ENCODE measurements at places on chromosomes 5 and 9.
A peak's percentile ranks its signal among the peaks of the same experiment; 100 is the strongest.

GRCh38 chr5:34009610-34010009 lies 1.8 kb upstream of the AMACR start:
- DNase-seq: no peak

- no peak for DNase-seq
These were observed 278.0 kb downstream of the DRD1 start for GRCh38 chr5:175166026-175166425.

- no peak for DNase-seq
These were observed 128.7 kb downstream of the C5orf15 start for GRCh38 chr5:133839721-133840120.

DNA sequence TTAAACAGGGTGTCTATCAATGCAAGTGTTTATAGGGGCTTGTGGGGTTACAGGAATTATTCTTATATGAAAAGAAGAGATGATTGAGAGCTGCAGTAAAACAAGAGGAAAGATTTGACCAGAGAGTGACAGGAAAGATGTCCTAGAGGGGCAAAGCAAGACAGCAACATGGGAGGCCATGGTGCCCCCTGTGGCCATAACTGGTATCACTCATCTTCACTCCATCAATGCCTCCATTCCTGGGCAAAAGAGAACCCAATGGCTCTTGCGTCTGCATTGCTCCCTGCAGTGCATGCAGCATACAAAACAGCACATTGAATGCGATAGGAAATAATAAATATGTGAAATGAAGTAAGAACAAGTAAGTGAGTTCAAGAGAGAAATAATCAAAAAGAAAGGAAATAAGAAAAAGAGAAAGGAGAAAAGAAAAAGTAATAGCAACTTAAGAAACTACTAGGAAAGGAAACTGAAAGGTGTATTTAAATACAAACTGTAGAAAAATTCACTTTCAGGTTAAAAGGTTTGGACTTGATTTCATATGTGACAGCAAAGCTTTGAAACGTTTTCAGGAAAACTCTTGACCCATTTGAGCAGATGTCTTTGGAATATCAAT lies 206.6 kb downstream of the SEMA5A start:
- no peak for DNase-seq

- no peak for DNase-seq
These were observed 136.9 kb upstream of the ANKH start for GRCh38 chr5:15008476-15008875.

DNA sequence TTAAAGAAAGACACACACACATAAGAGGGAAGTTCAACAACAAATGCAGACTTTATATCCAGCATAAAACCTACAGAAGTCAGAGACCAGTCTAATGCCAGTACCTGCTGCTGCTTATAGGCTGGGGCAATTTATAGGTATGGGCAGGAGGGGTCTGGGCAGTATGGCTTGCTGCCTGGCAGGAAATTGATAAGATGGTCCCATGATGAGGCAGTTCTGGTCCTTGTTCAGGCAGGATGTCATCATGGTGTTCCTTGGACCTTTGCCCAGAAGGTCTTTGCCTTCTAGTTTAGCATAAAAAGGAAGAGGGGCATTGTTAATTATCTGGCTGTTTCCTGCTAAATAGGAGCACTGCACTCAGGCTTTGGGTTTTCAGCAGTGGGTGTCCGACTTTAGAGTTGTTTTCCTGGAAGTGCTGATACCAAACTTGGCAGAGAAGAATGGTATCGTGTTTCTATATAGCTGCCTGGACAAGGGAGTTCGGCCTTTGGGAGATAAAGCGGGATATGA lies 10.4 kb upstream of the PDCD1LG2 start:
- no peak for DNase-seq

DNA sequence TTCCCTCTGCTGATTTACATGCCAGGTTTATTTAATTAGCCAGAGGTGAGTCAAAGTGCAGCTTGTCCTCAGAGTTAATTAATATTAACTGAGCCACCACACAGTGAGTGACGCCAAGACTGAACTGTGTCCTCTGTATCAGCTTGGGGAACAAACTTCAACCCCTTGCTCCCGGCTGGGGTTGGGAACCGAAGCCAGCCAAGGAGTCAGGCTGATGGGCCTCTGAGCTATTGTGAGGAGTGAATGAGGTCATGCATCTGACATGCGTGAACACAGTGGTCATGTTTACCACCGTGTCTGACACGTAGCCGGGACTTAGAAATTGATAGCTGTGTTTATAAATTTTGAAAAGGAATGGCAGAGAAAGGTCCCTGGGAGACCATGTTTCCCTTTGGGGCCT lies 17.1 kb downstream of the IGIP start:
- DNase-seq: no peak

DNA sequence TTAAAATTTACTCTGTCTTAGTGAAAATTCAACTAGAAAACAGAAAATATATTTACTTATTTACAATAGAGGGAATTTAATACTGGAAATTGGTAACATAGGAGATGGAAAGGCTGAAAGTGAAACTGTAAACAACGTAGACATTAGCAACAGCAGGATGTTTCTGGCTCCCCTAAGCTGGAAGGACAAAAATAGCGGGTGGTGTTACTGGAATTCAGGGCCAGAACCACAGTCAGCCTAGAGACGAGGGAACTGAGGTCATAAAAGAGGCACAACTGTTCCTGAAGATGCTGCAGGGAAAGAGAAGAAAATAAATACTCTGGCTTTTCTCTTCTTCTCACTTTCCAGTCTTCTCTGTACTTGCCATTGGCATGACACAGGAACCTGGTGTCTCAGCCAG lies 80.4 kb upstream of the NIPBL start:
- no peak for DNase-seq

GRCh38 chr5:151591144-151591819 lies at the start of gene FAT2:
Gene FAT2, minus strand, starts transcription at chr5:151591331. Its CDS starts 22,400 bp downstream, at chr5:151568931.
- DNase-seq: no peak

GRCh38 chr5:172545291-172545801 lies 91.0 kb upstream of the SH3PXD2B start:
- no peak for DNase-seq

GRCh38 chr5:166251786-166252185 lies 2039.7 kb upstream of the WWC1 start:
- no peak for DNase-seq

GRCh38 chr5:78353520-78353919 lies 6.9 kb upstream of the SCAMP1 start:
- no peak for DNase-seq

DNA sequence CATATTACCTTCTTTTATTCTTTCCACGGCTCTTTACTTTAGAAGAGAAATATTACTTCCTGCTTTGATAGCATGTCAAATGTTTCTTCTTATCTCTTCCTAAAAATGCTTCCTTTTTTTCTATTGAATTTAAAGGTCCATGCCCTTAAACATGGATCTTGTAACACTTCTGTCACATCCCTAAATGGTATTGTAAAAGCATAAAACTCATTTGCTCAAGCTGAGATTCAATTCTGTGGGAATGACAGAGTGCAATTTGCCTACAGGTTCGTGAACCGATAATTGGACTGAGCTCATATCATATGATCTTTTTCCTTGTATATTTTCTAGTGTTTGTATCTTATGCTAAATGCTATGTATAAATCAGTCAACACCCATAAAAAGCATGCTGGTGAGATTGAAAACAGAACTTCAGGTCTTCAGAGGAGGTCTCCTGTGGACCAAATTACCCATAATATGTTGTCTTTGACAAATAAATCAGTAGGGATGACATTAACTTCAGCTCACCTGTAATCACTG lies 429.3 kb downstream of the TMEM232 start:
- no peak for DNase-seq

DNA sequence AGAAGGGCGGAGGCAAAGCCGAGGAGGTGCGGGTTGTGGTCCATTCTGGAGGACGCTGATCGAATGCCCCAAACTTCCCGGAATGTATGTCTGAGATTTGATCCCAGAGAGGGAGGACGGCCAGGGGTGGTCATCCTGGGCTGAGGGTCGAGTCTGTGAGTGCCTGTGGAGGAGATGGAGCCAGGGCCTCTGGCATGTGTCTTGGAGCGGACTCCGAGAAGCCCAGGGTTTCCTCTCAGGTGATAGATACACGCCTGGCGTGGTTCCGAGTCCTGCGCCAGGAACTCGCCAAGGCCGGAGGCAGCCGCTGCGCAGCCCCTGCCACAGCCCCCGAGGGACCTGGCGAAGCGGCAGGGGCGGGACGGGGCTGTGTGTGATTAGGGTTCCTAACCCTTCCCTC lies 363 bp downstream of the ZNF454 start:
- DNase-seq: no peak

DNA sequence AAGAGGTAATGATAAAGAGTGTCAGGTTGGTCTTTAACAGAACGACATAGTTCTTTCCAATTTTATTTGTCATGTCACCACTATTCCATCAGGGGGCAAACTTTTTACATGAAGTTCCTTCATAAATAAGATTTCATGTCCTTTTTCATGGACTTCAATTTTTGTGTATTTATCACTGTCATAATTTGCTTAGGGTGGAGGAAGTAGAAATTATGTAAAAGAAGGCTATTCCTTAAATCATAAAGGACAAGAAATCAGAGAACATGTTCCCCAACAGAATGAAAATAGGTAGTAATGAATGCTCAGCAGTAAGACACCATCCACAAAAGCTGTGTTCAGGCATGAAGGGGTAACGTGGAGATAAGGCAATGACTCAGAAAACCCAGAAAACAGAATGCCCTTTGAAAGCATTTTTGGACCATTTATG lies 72.7 kb downstream of the ZFAND5 start:
- DNase-seq: no peak

GRCh38 chr9:87233899-87234455 lies 263.7 kb upstream of the DAPK1 start:
- DNase-seq: no peak

DNA sequence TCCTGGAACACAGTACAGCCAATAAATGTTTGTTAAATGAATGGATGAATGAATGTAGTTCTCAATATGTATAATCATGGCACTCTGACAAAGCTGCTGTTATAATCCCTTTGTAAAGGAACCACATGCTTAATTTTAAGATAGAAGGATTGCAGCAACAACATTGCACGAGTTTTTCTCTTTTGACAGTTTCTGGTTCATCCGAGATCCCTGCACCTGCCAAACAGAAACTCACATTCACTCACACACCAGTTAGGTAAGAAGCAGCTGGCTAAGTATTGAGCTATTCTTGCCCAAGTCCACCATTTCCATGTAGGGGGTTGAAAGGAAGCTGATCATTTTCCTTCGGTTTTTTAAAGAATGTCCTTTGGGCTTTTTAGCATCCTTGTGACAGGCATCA lies 133.7 kb upstream of the MAP1B start:
- DNase-seq: no peak

DNA sequence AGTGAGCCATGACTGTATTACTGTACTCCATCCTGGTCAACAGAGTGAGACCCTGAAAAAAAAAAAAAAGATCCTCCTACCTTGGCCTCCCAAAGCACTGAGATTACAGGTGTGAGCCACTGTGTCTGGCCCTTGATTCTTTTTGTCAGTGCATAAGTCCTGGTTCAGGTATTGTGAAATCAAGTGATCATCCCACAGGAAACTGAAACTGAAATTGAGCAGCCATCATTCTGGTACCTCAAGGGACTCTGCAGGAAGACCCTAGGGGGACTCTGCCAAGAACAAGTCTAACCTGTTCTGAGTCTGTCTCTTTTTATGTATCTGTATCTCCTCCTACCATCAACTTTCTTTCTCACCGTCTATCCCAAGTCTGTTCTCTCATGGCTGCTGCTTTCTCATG lies 1.9 kb upstream of the DCAF10 start:
- DNase-seq: no peak

GRCh38 chr9:80899208-80899607 lies 790.1 kb downstream of the TLE1 start:
- DNase-seq: no peak

DNA sequence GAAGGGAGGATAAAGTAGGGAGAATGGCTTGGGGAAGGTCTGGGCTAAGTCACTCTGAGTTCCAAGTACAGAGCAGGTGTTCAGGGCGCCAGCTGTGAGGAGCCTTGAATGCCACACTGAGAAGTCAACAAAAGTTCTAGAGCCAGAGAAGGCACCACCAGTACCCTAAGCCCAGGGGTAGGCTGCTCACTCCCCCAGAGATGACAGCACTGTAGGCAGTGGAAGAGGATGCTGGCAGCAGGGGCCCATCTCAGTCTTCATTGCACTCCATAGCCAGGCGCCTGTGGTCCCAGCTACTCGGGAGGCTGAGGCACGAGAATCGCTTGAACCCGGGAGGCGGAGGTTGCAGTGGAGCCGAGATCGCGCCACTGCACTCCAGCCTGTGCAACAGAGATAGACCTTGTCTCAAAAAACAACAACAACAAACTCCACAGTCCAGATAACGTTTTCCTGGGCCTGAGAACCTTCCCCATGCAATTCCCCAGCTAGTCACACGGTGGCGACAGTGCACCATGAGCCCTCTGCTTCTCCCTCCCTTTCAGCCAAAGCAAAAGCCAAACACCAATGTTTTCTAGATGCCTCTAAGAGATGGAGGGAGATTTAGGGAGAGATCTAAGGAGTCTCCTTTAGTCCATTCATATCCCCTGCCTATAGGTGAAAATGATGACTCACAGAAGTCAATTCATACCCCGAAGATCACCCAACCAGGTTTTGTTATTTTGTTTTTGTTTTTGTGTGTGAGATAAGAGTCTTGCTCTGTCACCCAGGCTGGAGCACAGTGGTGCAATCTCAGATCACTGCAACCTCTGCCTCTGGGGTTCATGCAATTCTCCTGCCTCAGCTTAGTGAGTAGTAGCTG lies 19.8 kb upstream of the NSD1 start:
- DNase-seq: peak; percentile 66

DNA sequence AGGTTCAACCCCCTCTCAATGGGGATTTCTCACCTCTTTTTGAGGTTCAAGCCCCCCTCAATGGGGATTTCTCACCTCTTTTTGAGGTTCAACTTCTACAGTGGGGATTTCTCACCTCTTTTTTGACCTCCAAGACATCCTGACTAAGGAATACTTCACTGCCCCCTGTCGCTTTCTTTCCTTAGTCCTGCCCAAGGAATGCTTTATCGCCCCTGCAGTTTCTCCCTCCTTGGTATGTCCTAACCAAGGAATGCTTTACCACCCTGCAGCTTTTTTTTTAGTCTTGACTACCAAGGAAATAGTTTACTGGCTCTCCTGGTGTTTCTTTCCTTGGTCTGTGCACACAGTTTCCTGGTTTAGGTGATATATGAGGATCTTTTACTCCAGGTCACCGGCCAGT lies 9.6 kb upstream of the IRGM start:
- DNase-seq: no peak

- DNase-seq: no peak
These were observed 50.9 kb upstream of the FAM169A start for GRCh38 chr5:74916831-74917710.

GRCh38 chr9:71966601-71967000 lies 55.2 kb downstream of the C9orf85 start:
- no peak for DNase-seq

- no peak for DNase-seq
These were observed at the start of gene FAXDC2 for GRCh38 chr5:154850255-154851062. Gene FAXDC2, minus strand, starts transcription at chr5:154850603. Its CDS starts 12,425 bp downstream, at chr5:154838178.

GRCh38 chr9:111274737-111275136 lies 55.3 kb downstream of the OR2K2 start:
- DNase-seq: no peak

DNA sequence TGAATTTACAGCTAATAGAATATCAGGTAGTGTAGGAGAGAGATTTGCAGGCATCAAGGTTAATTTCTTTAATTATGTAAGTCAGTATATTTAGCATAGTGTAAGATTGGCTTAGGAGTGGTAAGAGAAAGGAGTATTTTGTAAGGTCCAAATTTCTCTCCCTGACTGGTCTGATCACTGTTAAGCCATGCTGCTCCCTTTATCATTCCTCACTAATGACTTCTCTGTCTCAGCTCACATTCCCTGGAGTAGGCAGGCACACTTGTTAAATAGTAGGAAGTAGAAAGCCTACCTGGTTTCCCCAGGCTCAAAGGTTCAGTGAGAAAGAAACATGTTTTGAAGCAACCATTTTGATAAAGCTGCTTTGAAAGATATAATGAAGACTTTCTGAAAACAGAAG lies 90.7 kb downstream of the SMIM15 start:
- DNase-seq: no peak

Data from activated CD4-positive, alpha-beta T cell treated with anti-CD3 and anti-CD28 coated beads for 24 hours (primary cell).